ENCODE measurements at places on chromosomes 7 and 10. TPM values are rescaled to one million over a fixed set of nuclear protein-coding genes. Genes with fewer than 3 reads are reported as not detected.

DNA sequence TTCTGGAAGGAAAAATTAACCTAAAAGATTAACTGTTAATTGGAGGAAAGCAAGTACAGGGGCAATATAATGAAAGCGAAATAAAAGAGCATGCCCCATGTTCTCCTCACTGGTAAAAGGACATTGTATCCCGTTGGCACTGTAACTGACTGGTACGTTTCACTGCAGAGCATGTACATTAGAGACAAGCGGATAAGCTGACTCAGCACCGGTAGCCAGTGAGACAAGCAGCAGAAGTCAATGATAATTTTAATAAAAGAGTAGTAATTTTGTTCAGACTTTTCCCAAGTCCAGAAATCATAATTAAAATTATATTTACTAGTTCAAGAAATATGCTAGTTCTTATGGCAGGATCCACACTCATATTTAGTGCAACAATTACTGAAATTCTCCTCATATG, 161.5 kb upstream of the VWC2 start:
- H3K27me3 ChIP-seq, result no peaks in the 10 kb centered on the region
- H3K4me3 ChIP-seq, result no peak overlapping the region
- no peak for DNase-seq
- H3K36me3 ChIP-seq, result no peaks in the 10 kb centered on the region
- no peaks in the 10 kb centered on the region for H3K4me1 ChIP-seq

DNA sequence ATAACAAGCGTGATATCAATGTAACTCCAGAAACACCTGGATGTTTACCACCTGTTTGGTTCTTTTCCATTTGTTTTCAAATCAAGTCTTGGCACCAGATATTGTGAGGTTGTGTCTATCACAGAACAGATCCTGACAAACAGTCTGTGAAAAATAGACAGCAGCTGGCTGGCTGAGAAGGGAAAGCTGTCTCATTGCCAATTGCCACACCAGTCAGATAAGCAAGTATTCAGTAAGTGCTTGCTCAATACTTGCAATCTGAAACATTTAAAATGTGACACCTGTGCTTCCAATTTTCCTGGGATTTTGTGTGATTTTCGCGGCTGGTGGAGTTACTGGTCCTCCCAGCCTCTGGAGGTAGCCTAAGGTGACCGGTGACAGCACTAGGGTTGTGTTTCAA, 147.9 kb upstream of the MYO3A start:
- no peaks in the 10 kb centered on the region for H3K36me3 ChIP-seq
- no peaks in the 10 kb centered on the region for H3K27me3 ChIP-seq
- DNase-seq, result no peak
- no peak overlapping the region for H3K4me3 ChIP-seq
- H3K27ac ChIP-seq, result no peak overlapping the region

DNA sequence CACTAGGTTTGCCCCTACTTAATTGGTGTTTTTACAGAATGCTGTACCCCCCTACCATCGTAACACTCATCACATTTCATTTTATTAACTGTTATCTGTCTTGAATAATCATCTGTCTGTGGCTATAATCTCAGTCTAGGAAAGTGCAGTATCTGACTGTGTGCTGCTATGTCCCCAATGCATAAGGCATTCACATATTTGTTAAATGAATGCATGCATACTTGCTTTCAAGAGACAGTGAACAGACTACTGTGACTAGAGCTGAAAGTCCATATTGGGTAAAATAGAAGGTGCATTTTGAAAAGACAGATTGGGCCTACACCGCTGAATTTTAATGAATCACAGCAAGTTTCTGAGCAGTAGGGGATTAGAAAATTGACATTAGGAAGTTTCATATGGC, 112.3 kb downstream of the ARHGAP12 start:
- no peak for DNase-seq
- H3K36me3 ChIP-seq, result peaks cover 9% of the 10 kb centered on the region
- no peak overlapping the region for H3K27ac ChIP-seq
- H3K27me3 ChIP-seq, result no peaks in the 10 kb centered on the region
- H3K4me1 ChIP-seq, result no peaks in the 10 kb centered on the region

- H3K4me1 ChIP-seq, result no peaks in the 10 kb centered on the region
- H3K36me3 ChIP-seq, result no peaks in the 10 kb centered on the region
- H3K27me3 ChIP-seq, result no peaks in the 10 kb centered on the region
- H3K27ac ChIP-seq, result no peak overlapping the region
- no peak overlapping the region for H3K4me3 ChIP-seq
Observed at GRCh38 chr10:103736763-103737162, 118.6 kb downstream of the SH3PXD2A start.

- H3K36me3 ChIP-seq, result no peaks in the 10 kb centered on the region
- no peaks in the 10 kb centered on the region for H3K4me1 ChIP-seq
- no peak overlapping the region for H3K4me3 ChIP-seq
- no peak for DNase-seq
Observed at GRCh38 chr7:75048435-75049379, 24.9 kb downstream of the RCC1L start.

DNA sequence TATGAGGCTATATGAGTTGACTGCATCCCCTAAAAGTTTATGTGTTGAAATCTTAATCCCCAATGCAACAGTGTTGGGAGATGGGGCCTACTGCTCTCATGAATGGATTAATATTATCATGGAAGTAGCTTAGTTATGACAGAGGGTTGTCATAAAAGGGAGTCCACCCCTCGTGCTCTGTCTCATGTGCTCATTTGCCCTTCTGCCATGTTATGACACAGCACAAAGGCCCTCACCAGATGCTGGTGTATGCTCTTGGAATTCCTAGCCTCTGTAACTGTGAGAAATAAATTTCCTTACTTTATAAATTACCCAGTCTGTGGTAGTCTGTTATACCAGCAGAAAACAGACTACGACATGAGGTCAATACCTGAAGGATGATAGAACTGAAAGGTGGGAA, 17.6 kb upstream of the PANK1 start:
- no peaks in the 10 kb centered on the region for H3K36me3 ChIP-seq
- H3K4me1 ChIP-seq, result no peaks in the 10 kb centered on the region
- no peak for DNase-seq
- no peak overlapping the region for H3K4me3 ChIP-seq
- no peak overlapping the region for H3K27ac ChIP-seq

- no peaks in the 10 kb centered on the region for H3K36me3 ChIP-seq
- H3K4me1 ChIP-seq, result peaks cover 8% of the 10 kb centered on the region
- H3K27ac ChIP-seq, result no peak overlapping the region
- no peak for DNase-seq
- no peaks in the 10 kb centered on the region for H3K27me3 ChIP-seq
- no peak overlapping the region for H3K4me3 ChIP-seq
Observed at GRCh38 chr7:73831834-73832651, 1.2 kb downstream of the CLDN4 start.

GRCh38 chr7:120785095-120785494, 72.8 kb downstream of the TSPAN12 start:
- H3K4me3 ChIP-seq, result no peak overlapping the region
- no peak overlapping the region for H3K27ac ChIP-seq
- H3K36me3 ChIP-seq, result no peaks in the 10 kb centered on the region
- H3K4me1 ChIP-seq, result no peaks in the 10 kb centered on the region
- DNase-seq, result no peak
- H3K27me3 ChIP-seq, result no peaks in the 10 kb centered on the region

DNA sequence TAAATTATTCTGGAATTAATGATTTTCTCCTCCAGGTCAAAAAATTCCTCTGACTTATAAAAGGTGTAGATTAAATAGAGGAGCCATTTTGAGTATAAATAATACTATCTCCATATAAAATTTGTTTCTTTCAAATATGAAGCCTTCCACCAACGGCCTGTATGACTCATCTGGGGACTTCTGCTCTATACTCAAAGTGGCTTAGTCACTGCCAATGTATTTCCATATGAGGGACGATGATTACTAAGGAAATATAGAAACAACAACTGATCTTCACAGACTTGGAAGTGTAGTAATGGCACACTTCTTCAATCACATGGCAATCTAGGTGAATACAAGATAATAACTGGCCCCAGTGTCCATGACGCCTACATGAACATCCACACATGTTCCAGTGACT, 335.6 kb upstream of the HGF start:
- no peak overlapping the region for H3K4me3 ChIP-seq
- H3K36me3 ChIP-seq, result no peaks in the 10 kb centered on the region
- no peaks in the 10 kb centered on the region for H3K27me3 ChIP-seq

GRCh38 chr7:136956232-136956631, 87.8 kb downstream of the CHRM2 start:
- no peak for DNase-seq
- no peaks in the 10 kb centered on the region for H3K27me3 ChIP-seq
- H3K4me1 ChIP-seq, result no peaks in the 10 kb centered on the region
- no peaks in the 10 kb centered on the region for H3K36me3 ChIP-seq

DNA sequence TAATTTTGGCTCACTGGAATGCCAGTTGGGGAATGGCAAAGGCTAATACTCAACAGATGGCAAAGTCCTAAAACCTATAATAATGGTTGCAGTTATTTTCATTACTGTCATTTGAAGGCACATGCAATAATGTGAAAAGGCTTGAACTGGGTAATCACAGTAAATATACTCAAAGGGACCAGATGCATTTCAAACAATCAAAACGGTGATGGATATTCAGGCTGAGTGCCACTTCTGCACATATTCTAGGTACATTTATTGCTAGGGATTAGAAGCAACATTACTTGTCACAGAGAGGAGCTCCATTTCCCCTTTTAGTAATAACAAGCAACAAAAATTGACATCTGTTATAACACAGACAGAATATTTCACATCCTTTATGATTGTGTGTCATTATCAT, 171.8 kb downstream of the NXPH1 start:
- H3K4me1 ChIP-seq, result no peaks in the 10 kb centered on the region
- H3K4me3 ChIP-seq, result no peak overlapping the region
- no peak overlapping the region for H3K27ac ChIP-seq
- no peaks in the 10 kb centered on the region for H3K36me3 ChIP-seq

GRCh38 chr7:126608339-126608776, 644.4 kb downstream of the GRM8 start:
- no peak for DNase-seq
- no peak overlapping the region for H3K4me3 ChIP-seq
- H3K27me3 ChIP-seq, result no peaks in the 10 kb centered on the region
- no peak overlapping the region for H3K27ac ChIP-seq

The DPP6 gene
- not detected for polyA plus RNA-seq

The OPN4 gene
- not detected for polyA plus RNA-seq

The CUZD1 gene
- 1.5 TPM for polyA plus RNA-seq

DNA sequence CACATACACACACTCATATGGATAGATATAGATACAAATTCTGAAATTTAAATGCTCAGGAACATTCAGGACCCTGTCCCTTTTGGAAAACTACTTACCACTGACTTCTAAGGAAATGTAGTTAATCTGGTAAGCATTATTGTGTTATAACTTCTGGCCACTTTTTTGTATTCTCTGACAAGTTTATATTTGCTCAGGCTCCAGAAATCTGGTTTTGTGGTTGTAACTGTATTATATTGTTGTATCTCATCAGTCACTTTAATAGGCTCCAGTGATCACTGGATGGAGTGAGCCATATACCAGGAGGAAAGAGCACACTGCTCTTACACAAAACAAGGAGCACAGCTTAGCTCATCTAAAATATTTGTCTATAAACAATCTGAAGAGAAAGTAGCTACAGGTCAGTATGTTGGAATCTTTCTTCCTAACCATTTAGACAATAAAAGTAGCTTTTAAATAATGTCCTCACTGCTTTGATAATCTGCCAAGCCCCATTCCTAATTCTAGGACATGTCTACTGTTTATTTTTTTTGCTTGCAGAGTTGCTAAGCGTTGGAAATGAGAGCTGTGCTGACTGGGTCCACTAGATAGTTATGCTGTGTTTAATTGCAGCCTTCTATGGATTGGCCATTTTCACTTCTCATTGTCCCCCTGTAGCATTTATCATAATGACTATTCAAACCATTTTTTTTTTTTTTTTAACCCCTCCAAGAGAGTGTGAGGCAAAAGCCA, 43.8 kb downstream of the SMNDC1 start:
- no peak overlapping the region for H3K27ac ChIP-seq
- no peak for DNase-seq
- no peak overlapping the region for H3K4me3 ChIP-seq
- no peaks in the 10 kb centered on the region for H3K4me1 ChIP-seq

DNA sequence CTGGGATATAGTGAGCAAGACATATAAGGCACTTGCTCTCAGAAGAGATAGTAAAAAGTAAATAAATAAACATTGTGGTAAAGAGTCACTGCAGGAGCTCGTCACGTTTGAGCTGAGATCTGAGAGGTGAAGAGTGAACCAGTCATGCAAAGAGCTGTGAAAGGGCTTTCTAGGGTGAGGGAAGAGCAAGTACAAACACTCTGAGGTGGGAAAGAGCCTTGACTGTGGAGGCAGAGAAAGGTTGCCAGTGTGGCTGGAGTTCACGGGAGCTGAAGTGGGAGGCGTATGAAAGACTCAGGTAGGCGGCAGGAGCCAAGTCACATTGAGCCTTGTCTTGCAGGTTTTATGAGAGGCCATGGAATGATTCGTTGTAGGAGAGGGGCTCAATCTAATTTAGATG, 141.0 kb downstream of the C1GALT1 start:
- no peaks in the 10 kb centered on the region for H3K27me3 ChIP-seq
- no peaks in the 10 kb centered on the region for H3K4me1 ChIP-seq
- no peak overlapping the region for H3K27ac ChIP-seq
- H3K36me3 ChIP-seq, result no peaks in the 10 kb centered on the region

The PAPSS2 gene
- 0.05 TPM for polyA plus RNA-seq

DNA sequence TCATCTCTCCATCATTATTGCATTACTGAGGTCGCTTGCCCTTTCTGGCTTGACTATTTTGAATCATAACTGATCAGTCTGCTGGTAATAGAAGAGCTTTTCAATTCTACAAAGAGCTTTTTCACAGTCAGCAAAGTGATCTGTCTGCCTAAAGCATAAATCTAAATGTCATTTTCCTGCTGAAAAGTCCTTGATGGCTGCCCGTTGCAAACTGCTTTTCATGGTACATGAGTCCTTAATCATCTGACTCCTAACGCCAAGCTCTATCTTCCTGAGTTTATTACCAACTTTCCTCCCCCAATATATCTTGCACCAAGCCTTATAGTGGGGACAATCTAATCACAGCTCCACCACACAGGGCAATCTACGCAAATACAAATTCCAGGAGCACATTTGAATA, 39.8 kb downstream of the THSD7A start:
- no peak overlapping the region for H3K4me3 ChIP-seq
- H3K4me1 ChIP-seq, result no peaks in the 10 kb centered on the region
- DNase-seq, result no peak
- H3K27me3 ChIP-seq, result no peaks in the 10 kb centered on the region
- H3K36me3 ChIP-seq, result no peaks in the 10 kb centered on the region

- no peaks in the 10 kb centered on the region for H3K36me3 ChIP-seq
- no peak overlapping the region for H3K27ac ChIP-seq
- no peaks in the 10 kb centered on the region for H3K4me1 ChIP-seq
- DNase-seq, result no peak
- H3K4me3 ChIP-seq, result no peak overlapping the region
Observed at GRCh38 chr10:87615856-87616255, 43.8 kb upstream of the PAPSS2 start.

The FAM25A gene
- not detected for polyA plus RNA-seq

The OPN1SW gene
- polyA plus RNA-seq, result not detected

Data from naive thymus-derived CD4-positive, alpha-beta T cell (primary cell).